ENCODE measurements at places on chromosomes 4 and X.

GRCh38 chr4:161554372-161554990 is 609.3 kb downstream of the FSTL5 start:
- ATAC-seq = no peak

DNA sequence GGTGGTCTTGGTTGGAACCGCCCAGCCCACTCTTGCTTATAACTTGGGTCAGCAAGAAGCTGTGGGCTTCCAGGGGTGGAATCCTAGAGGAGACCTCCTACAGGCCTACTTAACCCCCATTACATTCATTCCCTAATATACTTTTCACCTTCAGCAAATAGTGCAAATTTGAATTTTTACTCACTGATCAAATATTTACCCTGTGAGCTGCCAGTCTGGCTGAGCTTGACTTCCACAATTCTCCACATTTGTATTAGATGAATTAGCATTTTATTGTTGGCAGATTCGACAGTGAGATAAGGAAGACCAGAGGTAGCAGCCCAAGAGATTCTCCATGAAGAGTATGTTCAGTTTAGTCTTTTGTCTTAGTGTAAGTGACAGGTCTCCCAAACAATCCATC is 199.6 kb downstream of the BCOR start:
- ATAC-seq = no peak

DNA sequence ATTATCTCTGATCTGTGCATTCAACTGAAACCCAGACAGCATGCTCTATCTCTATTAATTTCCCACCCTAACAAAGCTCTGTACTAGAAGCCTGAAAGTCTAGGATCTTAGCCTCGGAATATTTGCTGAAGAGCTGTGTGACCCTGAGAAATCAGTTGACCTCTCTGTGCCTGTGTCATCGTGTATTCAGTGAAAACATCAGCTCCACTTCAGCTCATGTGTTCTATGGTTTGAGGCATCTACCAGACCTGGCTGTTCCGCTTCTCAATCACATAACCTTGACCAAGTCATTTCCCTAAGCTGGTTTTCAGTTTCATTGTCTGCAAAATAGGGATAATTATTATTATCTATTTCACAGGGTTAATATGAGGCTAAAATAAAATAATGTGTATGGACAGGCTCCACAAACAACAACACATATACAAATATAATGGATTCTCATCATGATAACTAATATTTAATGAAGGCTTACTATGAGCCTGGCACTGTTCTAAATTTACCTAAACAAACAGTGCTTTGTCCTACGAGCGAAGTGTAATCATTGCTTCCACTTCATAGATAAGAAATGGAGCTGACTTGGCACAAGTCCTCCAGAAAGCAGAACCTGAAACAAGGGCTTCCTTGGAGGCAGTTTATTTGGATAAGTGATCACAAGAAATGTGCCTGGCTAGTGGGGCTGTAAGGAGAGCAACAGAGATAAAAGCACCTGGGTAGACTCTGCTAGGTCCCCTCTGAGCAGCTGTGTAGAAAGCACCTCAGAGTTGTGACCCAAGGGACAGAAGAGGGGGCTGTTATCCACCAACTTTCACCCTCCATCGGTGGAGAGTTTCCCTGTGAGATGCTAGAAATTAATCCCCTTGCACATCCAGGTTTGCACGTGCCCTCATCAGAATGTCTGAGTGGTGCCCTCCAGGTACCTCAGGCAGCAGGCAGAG is 356.9 kb downstream of the RAB28 start:
- ATAC-seq = no peak

DNA sequence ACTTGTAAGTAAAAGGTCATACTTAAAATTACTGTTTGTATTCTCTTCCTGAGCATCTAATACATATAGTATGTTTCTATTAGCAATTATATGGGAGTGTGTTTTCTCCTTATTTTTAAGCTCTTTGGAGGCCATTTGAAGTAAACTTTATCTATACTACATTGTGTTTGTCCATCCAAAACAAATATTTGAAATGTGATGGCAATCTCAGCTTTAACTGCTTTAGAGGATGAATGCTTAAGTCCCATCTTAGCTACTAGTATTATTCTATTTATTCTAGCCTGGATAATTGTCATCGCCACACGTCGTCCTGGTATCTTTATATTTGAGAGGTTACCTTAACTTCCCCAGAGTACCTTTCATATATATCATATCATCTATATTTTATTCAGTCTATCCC is 335.8 kb downstream of the NAF1 start:
- ATAC-seq = no peak

DNA sequence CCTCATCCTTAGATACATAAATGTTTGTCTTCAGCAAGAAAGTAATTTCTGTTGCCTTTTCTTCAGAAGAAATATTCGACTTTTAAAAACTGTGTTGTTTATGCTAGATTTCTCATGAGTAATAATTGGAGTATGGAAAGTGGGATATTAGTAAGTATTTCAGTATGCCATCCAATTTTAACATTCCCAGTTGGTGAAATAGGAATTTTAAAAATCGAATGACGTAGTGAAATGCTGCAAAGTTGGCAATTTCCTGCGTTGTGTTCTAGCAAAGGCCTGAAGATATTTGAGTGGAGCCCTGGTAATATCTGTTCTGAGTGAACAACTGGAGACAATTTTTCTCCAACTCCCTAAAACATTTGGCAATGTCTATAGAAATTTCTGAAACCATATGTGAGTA is 190.1 kb downstream of the ZNF330 start:
- ATAC-seq = no peak

GRCh38 chr4:101141230-101141629 is 206.1 kb downstream of the PPP3CA start:
- ATAC-seq = peak; percentile 57

DNA sequence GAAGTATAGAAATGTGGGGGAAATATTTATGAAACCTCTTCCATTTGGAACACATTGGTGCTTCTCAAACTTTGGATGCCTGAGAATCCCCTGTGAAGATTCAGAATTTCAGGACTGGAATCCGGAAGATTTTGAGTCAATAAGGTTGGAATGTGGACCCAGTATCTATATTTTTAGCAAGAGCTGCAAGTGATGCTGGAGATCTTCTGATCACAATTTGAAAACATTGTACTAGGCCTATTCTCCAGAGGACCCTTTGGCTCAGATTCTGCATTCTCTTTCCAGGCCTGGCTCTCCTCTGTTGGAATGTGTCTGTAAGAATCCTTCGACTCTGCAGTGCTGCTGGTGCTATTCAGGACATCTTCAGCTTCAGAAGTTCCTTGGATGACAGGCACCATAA is 2.4 kb upstream of the PKD2 start:
- no peak for ATAC-seq

GRCh38 chr4:151874328-151874727 is 113.5 kb upstream of the GATB start:
- no peak for ATAC-seq

DNA sequence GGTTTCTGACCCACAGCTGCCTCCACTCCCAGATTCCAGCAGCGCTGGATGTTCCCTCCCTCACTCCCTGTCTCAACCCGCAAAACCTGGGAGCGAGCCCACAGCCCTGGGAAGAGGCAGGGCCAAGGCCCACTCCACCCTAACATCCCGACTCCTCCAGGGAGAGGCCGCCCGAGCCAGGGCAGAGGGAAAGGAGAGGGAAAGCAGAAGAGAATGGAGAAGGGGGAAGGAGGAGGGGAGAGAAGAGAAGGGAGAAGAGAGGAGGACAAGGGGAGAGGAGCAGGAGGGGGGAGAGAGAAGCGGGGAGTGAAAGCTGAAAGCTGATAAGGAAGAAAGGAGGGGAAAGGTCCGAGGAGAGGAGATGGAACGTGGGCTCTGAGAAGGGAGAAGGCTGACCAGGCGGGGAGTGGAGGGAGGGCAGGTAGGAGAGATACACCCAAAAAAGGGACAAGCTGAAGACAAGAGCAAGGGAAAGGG is 120.2 kb upstream of the PJA1 start:
- no peak for ATAC-seq

DNA sequence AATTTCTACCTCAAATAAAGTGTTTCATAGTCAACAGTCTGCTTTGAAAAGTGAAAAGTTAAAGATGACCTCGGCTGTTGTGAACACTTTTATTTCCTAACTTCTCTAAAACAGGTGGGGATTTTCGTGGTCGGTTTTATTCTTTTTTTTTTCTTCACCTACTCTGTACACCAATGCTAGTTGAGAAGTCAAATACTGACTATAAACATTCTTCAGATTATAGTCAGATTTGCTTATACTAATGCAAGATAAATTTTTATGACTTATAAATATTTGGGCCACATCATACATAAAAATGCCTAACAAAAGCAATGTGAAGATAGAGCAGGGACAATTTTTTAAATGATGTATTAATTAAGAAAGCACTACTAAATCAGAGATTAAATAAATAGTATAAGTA is 98.1 kb upstream of the GPR34 start:
- no peak for ATAC-seq

- ATAC-seq = no peak
These were observed 203.4 kb downstream of the CCNG2 start for GRCh38 chr4:77360451-77360850.

- no peak for ATAC-seq
These were observed 304.2 kb downstream of the ARHGAP24 start for GRCh38 chr4:85779165-85779564.
